ENCODE measurements at places on chromosomes 7 and 10.

- DNase-seq: no peak
Observed at GRCh38 chr7:44431091-44431608, 59.3 kb downstream of the NUDCD3 start.

DNA sequence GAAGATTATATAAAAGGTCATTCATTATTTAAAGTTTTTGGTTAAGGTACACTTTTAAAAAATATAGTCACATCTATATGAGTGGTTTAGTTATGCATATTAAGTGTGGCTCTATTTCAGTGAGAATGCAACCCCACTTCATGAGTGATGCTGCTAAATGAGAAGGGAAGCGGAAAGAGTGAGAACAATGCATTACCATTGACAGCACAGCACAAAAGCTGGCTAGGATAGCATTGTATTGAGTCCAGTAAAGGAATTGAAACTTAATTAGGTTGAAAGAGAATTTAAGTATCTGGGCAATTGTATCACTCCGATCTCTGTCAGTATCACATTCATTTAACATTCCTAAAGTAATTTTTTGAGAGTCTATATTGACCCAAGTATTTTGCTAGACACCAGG, 13.2 kb downstream of the POM121L12 start:
- no peak for DNase-seq

- no peak for DNase-seq
Observed at GRCh38 chr10:7529638-7530037, 118.8 kb upstream of the SFMBT2 start.

GRCh38 chr10:133156674-133157579, 3.1 kb upstream of the KNDC1 start:
- DNase-seq: no peak

GRCh38 chr7:5689716-5690115, 91.7 kb downstream of the RNF216 start:
- DNase-seq: no peak

GRCh38 chr10:13462551-13462950, 66.3 kb downstream of the BEND7 start:
- DNase-seq: no peak

DNA sequence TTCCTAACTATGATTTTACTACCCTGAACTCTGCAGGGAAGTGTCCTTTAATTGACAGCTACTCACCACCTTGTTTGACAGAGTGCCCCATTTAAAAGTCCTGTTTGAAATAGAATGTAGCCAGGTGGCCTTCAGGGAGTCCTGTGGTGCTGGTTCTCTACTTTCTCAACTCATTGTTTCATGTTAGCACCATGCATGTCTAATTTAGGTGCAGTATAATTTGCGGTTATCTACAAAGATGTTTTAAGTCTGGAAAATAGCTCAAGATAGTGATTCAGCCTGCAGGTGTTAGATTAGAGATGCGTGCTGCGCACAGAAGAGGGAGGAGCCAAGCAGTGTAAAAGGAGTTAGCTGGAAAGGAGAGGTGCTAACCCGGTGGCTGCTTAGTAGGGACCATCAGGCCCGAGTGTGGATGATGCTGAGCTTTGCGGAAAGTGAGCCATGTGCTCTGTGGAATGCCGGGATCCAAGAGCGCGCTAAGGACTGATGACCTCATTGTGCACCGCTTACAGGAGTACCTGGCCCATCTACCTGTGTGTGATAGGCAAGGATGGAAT, 1.2 kb downstream of the CCM2 start:
- no peak for DNase-seq

DNA sequence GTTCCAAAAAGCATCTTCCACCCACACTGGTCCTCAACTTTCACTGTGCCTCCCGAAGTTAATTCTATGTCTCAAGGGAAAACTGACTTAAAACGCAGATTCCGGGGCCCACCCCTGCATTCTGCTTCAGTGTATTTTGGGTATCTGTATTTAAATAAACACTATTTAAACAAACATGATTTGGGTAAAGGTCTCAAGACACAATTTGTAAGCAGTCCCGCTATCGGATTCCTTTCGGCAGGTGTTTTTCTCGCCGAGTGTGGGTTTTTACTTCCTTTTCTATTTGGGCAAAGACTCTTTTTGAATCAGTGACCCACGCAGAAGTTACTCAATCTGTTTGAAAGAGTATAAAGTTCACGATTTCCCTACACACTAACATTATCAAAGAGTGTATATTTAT, 1.2 kb downstream of the PDIA4 start:
- no peak for DNase-seq

DNA sequence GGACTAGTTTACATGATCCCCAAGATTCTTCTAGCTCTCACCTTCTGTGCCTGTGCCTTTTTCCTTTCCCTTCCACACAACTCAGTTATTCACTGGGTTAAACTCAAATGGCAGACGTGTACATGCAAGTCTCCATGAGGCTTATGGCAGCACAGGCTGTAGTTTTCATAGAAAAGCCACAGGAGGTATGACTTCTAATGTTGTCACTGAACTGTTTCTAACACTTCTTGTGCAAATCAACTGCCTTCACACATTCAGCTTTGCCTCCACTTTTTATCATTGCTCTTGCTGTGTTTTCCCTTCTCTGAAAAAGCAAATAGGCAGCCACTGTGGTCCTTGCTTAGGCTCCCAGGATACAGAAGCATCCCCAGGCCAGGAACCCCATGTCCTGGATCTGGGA, 5.3 kb upstream of the GIMAP5 start:
- no peak for DNase-seq

DNA sequence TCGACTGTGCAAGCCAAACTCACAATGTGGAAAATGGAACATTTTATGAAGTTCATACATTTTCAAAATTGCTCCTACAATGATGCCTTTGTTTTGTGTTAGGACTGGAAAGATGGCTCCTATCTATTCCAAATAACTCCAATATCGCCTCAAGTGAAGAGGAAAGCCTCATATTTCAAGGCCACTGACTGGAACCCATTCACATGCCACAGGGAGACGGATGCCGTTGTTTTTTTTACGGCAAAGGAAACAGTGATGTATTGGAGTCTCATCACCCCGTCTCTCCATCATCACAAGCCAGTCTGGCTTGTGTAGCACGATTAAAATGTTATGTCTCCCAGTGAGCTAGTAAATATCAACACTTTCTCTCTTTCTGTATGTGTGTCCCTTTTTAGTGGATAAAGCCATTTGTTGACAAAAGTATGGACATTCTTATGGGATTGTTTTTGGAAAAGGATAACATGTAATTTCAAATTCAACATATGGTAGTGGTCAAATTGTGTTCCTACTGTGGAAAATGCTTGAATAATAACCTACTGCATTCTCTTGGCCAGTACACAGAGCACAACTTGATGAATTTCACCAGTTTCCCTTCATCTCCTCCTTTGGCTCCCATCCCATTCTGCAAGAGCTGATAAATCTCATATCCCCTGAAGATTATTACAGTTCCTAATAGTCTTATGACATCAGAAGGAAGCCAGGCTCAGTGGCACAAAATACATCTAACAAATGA, 109.5 kb upstream of the PITRM1 start:
- no peak for DNase-seq

DNA sequence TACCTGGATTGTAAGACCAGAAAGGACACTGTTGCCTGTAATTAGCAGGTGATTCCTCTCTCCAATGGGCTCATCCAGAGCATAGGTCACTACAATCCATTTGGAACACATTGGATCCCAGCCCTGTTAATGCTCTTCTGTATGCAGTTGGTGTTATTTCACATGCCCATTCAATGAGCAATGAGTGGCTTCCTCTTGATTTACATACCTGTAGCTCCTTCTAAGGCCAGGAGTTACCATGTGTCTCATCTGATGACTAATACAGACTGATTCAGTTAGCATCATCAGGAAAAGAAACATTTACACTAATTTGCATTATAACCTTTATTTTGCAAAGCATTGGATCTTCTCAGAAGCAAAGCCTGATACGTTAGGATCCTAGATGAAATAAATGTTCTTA, 83.1 kb upstream of the NPVF start:
- DNase-seq: no peak

DNA sequence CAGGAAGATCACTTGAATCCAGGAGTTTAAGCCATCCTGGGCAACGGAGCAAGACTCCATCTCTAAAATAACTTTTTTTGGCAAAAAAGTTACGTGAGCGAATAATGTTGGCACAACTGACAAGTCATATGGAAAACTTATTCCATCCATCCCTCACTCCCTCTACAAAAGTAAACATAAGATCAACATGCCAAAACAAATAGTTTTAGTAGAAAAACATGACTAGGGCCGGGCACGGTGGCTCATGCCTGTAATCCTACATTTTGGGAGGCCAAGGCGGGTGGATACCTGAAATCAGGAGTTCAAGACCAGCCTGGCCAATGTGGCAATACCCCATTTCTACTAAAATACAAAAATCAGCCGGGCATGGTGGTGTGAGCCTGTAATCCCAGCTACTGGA, 25.6 kb downstream of the SLC25A16 start:
- no peak for DNase-seq

GRCh38 chr7:149855361-149856305, 17.5 kb downstream of the ZNF862 start:
- no peak for DNase-seq

- no peak for DNase-seq
Observed at GRCh38 chr7:107045980-107046379, 1.5 kb downstream of the PRKAR2B start.

GRCh38 chr7:7972922-7973594, 4.5 kb downstream of the GLCCI1 start:
- DNase-seq: no peak

- no peak for DNase-seq
Observed at GRCh38 chr7:36083626-36084380, 69.3 kb upstream of the EEPD1 start.

DNA sequence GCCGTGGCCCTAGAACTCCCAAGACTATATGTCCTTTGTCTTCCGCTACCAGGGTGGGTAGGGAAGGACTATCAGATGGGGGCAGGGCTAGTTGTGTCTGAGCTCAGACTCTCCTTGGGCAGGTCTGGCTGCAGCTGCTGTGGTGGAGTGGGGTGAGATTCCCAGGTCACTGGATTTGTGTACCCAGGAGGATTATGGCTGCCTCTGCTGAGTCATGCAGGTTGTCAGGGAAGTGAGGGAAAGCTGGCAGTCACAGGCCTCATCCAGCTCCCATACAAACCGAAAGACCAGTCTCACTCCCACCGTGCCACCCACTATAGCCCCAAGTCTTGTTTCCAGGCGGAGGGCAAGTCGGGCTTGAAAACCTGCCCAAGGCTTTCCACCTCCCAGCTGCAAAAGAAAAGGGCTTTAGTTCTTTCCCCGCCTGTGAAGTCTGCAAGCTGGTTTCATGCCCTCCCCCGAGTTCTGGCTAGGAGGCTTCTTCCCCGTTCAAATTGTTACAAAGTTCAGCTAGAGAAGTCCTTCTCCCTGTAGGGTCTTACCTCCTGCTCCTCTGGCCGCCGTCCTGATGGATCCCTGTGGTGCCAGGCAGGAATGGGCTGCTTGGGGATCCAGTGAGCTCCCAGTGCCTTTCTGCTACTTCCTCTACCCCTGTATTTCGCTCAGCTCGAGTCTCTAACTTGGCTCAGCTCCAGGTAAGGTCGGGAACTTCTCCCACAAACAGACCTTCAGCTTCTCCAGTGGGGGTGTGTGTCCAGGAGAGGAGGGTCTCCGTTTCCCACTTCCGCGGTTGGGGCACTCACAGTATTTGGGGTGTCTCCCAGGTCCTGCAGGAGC, 106.8 kb upstream of the FGL2 start:
- no peak for DNase-seq

DNA sequence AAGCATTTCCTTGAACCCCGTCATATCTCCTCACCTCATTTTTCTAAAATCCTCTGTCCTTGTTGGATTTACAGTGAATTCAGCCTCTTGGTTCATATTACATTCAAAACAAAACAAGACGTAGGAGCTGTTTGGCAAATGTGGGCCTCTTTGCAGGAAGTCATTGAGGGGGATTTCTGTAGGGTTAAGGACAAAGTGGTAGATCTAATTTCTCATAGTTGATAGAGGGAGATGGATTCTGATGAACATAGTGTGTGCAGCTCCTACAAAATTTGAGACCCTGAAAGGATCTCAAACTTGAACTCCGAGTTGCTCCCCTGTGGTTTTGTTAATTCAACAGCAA, 682 bp downstream of the TBXAS1 start:
- no peak for DNase-seq

GRCh38 chr7:79590916-79591623, 137.6 kb upstream of the MAGI2 start:
- no peak for DNase-seq

- DNase-seq: no peak
Observed at GRCh38 chr7:36928718-36929117, 204.4 kb upstream of the AOAH start.

GRCh38 chr10:103703941-103704919, 151.1 kb downstream of the SH3PXD2A start:
- no peak for DNase-seq

DNA sequence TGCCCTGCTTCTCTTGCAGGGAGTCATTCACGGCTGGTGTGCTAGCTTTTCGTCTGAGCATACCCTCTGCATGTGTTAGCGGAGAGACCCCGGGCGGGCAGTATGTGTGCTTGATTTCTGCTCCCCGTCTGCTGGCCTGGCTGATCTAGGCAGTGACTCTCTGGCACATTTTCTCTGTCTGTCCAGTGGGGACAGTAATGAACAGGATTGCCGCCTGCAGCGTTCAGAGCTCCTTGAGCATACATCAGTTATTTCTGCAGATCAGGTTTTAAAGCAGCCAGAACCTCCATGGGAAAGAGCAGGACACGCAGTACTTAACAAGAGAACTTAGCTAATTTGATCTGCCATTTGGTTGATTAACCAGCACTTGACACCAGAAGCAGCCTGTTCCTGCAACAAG, 242.5 kb downstream of the CELF2 start:
- no peak for DNase-seq

GRCh38 chr10:28676968-28677887, at the start of gene BAMBI:
Gene BAMBI, plus strand, starts transcription at chr10:28677521. Its CDS starts 377 bp downstream, at chr10:28677898.
- DNase-seq: peak; percentile 68

DNA sequence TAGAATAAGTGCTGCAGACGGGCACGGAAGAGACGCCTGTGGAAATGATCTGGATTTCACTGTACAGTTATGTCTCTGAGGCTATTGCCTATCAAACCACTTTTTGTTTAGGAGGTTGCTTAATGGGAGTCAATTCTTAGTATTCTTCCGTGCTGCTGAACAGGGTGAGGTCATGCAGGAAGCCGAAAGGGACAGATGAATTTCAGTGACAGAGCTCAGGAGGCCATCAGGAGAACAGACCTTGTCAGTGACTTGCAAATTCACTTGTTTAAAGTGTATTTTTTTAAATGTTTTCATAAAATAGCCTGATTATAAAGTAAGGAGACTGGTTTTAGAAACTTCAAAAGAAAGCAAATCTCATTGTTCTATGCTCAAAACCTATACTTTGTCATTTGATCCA, 58.9 kb downstream of the XRCC2 start:
- no peak for DNase-seq

- no peak for DNase-seq
Observed at GRCh38 chr10:10209167-10209566, 808.5 kb upstream of the CELF2 start.

GRCh38 chr10:22713853-22714478, 412 bp downstream of the PIP4K2A start:
- no peak for DNase-seq

GRCh38 chr7:150415161-150416153, 35.0 kb upstream of the GIMAP8 start:
- no peak for DNase-seq

- no peak for DNase-seq
Observed at GRCh38 chr7:68805159-68805558, 793.1 kb upstream of the AUTS2 start.

GRCh38 chr7:47895026-47895425, 53.2 kb downstream of the PKD1L1 start:
- no peak for DNase-seq

- DNase-seq: no peak
Observed at GRCh38 chr7:4361774-4362173, 320.3 kb upstream of the FOXK1 start.
